ENCODE measurements at places on chromosomes 1 and 21.

- no peak for DNase-seq
Observed at GRCh38 chr1:115690972-115691371, 49.2 kb downstream of the VANGL1 start.

DNA sequence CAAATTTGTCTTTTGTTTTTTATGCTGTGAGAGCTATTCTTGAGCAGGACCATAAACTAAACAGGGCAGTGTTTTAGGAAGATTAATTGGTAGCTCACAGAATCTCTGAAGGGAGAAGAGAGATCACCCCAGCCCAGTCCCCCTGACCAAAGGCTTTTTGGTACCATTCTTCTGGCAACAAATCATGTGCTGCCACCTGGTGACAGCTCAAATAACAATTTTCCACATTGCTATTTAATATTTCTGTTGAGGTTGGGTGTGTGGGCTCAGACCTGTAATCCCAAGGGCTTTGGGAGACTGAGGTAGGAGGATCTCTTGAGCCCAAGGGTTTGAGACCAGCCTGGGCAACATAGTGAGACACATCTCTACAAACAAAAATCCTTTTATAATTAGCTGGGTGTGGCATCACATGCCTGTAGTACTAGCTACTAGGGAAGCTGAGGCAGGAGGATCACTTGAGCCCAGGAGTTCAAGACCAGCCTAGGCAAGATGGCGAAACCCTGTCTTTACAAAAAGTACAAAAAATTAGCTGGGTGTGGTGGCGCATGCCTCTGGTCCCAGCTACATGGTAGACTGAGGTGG, 2.2 kb upstream of the TESK2 start:
- peak; percentile 65 for DNase-seq

DNA sequence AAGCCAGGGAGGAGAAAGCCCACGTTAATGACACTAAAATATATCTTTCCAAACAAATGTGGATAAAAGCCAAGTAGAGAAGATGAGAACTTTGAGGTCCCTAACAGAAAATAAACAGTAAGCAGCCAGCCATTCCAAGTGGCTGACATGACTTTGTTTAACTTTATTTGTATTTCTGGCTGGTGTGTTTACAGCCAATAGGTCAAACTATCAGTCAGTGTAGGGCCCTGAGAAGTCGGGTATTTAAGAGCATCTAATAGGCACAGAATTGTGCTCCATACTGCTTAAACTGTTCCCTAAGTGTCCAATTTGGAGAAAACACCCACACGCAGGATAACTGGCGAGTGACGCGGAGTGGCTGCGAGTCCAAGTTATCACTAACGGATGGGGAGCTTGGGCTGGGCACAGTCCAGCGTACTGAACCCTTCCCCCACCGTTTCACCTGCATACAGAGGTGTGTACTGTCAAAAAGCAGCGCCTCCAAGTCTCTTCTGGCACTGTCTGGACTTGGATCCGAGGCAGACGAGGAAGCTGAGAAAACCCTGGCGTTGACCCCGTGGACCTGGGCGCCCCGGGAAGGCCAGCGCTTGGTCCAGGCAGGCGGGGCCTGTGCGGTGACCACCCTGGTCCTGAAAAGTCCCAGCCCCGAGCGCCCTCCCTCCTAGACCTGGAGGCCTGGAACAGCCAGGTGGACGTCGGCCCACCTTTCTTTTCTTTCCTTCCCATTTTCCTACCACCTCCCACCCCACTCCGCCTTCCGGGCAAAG, 662 bp upstream of the LGALS8 start:
- peak; percentile 18 for DNase-seq

DNA sequence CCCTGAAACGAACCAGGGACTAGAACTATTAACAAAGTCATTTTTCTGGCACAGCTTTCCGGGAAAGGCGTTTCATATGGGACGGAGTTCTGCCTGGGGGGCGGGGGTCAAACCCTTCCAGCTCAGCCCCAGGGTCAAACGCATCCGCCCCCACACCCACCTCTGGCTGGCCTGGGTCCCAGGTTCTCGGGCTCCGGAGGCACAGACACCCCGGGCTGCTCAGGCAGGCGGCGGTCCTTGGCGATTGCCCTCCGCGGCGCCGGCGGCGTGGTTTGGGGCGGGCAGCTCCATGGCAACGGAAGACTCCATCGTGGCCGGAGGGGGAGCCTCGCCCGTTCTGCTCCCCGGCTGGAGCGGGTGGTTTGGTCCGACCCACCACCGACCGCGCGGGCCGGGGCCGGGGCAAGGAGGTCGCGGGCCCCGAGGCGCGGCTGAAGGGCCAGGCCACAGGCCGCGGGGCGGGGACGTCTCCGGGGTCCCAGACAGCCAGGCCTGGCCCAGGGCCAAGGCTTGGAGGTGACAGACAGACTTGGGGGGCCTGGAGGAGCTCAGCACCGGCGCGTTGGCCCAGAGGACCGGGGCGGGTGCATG, at the start of gene CFAP74:
TSS of gene CFAP74 (minus strand) at position 246 of the 591 bp plus-strand sequence. CDS start 12,830 bp downstream, outside the sequence.
- DNase-seq: peak; percentile 58
